ENCODE measurements at places on chromosomes 12 and 14. TPM values are rescaled to one million over a fixed set of nuclear protein-coding genes. Genes with fewer than 3 reads are reported as not detected.

Gene CCDC196
- not detected for total RNA-seq

Gene CERS5
- total RNA-seq = 40.9 TPM

Gene EIF2S1
- 75.1 TPM for total RNA-seq

Gene SCFD1
- 41.7 TPM for total RNA-seq

Gene CD4
- 0.08 TPM for total RNA-seq

Gene ACVRL1
- 4.7 TPM for total RNA-seq

Gene OTX2
- not detected for total RNA-seq

Gene TXNRD1
- total RNA-seq = 78.7 TPM

Gene RHOJ
- 0.54 TPM for total RNA-seq

Gene KRT72
- total RNA-seq = not detected
